ENCODE measurements at places on chromosomes 4 and X.

GRCh38 chr4:28886934-28887333, 1833.2 kb upstream of the PCDH7 start:
- no peak for DNase-seq

DNA sequence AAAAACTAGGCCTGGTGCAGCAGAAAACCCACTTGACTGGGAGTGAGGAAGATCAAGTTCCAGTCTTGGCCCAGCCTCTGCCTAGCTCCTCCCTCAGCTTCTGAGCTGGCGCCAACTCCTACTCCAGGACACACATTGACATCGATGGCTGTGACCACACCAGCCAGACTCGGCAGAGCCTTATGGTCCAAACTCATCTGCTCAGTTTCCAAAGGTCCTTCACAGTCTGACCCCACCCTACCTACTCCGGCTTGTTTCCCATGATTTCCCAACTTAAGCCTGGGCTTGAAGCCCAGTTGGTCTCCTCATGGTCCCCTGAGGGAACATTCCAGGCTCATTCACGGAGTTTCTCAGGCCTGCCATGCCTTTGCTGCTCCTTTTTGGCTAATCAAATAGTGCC, 10.1 kb downstream of the ELF4 start:
- no peak for DNase-seq

GRCh38 chrX:28584025-28584424, 3.2 kb upstream of the IL1RAPL1 start:
- no peak for DNase-seq

GRCh38 chr4:138085736-138086305, 156.3 kb downstream of the SLC7A11 start:
- DNase-seq, result no peak

DNA sequence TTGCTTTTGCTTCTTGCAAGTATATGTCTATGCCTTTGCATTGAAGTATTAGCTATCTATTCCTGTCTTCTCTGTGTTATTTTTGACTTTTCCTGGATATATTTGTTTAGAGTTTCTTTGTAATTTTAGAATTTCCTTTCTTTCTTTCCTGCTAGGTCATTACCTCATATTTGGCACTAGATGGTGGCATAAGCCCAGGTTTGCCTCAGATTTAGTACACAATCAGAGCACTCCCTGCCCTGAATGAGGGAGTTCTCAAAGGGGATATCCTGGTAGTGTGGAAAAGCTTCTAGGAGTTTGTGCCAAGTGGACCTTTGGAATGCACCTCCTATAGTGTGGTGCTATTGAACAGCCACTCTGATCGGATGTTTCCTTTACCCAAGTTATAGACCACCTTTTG, 181.6 kb downstream of the UGT8 start:
- no peak for DNase-seq

DNA sequence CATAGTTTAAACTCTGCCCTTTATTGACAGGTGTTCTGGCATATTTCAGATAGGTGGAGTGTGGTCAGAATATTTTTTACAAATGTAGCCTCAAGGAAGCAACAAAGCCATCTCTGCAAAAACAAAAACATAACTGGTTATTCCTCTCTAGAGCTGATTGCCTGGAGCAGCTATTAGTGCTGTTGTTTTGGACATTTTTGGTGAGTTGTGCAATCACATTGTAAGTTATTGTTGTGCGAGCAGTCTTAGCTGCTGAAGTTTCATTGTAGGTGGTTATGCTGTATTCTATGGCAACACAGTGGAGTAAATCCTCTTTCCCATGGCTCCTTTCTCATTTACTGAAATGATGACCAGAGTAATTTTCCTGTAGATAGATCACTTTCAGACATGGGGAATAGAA, 1413.0 kb downstream of the PCDH7 start:
- peak; percentile 1 for DNase-seq

DNA sequence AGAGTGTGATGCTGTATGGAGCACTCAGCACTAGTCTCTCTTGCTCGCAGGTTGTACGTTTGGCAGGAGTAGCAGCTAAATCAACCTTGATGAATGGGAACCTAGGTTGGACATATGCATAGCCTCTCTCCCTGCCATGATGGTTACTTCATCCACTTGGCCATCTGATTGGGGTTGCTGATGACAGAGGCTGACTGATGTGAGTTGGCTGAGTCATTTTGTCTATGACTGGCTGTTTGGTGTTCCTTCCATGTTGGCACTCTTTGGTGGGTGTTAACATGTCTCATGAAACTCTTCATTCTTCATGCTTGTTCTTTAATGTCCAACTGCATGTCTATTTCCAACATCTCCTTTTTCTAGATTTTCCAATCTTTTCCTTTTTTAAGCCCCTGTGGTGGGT, 31.6 kb upstream of the SPARCL1 start:
- DNase-seq, result no peak

DNA sequence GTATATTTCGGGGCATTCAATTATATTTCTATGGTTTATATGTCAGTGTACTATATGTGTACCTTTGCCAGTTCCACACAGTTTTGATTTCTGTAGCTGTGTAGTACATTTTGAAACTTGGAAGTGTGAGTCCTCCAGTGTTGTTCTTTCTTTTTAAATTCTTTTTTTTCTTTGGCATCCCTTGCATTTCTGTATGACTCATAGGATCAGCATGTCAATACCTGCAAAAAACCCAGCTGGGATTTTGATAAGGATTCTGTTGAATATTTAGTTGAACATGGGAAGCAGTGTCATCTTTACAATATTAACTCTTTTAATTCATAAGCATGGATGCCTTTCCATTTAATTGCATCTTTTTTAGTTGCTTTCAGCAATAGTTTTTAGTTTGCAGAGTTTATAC, 100.0 kb downstream of the SH3BGRL start:
- no peak for DNase-seq

DNA sequence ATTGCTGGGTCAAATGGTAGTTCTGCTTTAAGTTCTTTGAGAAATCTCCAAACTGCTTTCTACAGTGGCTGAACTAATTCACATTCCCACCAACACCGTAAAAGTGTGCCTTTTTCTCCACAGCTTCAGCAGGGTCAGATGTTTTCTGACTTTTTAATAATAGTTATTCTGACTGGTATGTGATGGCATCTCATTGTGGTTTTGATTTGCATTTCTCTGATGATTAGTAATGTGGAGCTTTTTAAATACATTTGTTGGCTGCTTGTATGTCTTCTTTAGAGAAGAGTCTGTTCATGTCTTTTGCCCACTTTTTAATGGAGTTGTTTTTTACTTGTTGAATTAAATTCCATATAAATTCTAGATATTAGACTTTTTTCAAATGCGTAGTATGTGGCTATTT, 257.5 kb upstream of the ANKRD50 start:
- no peak for DNase-seq

DNA sequence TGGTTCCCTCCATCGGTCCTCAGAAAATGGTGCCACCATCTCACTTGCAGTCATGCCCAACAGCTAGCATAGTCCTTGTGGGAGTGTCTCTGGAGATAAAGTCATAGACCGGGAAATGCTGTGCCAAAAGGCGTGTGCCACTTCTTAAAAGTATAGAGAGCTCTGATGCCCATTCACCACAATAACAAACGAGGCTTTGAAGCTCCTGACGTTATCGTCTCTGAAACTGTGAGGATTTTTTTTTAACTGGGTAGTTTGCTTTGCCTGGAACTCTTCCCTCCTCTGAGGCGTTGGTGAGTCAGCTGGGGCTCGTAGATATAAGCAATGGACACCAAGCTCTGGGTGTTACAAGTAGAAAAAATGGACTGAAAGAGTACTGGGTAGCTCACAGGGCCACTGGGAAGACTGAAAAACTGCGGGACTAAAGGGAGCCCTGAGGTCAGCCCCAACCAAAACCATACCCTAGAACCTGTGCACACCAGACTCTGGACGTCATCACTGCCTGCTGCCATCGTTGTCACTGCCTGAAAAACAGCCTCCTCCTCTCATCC, 89.4 kb upstream of the TRIM2 start:
- no peak for DNase-seq

DNA sequence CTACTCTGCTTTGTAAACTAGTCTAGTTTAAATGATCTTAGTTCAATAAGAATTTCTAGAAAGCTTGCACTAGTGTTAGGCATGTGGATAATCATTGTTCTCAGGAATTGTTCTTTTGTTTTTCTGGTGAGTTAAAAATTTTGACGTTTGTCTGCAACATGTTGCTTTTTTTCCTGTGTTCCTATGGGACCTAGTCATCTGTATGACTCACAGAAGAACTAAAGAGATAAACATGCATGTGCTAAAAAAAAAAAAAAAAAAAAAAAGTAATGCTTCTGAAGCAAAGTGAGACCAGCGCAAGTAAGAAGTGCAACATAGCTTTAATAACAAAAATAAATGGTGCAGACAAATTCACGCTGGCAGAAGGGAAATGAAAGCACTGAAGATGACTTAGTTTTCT, 471.2 kb downstream of the IQCM start:
- no peak for DNase-seq

- no peak for DNase-seq
These were observed 9.2 kb upstream of the JADE1 start for GRCh38 chr4:128800284-128800683.

- DNase-seq, result peak; percentile 4
These were observed 223.0 kb downstream of the COX18 start for GRCh38 chr4:72846280-72847111.

GRCh38 chrX:28329156-28329555, 258.1 kb upstream of the IL1RAPL1 start:
- no peak for DNase-seq

- DNase-seq, result no peak
These were observed 11.8 kb upstream of the DTHD1 start for GRCh38 chr4:36269533-36270173.

DNA sequence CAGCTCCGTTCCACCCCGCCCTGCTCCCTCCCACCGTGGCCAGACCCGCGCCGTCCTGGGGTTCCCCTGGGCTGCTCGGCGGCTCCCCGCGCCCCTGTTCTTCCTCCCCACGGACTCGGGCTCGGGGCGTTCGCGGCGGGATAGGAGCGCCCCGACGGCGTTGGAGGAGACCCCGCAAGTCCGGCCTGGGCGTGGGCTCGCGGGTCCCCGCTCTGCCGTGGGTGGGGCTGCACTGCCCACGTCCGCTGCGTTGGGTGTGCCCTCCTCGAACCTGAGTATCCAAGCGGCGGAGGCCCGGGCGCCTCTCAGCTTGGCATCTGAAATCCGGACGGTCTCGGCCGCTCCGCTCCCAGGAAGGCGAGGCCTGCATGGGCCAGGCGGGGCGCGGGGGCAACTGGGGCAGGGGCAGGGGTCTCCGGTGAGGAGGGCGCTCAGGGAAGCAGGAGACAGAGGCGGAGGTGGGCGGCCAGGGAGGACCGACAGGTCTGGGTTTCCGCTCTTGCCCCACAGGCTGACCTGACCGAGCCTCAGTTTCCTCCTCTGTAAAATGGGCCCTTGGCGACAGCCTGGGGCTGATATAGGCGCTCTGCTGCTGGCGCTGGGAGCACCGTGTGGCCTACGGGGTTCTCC, 12.0 kb upstream of the NAT8L start:
- no peak for DNase-seq

- DNase-seq, result no peak
These were observed 1110.9 kb downstream of the NLGN4X start for GRCh38 chrX:5117816-5118215.

DNA sequence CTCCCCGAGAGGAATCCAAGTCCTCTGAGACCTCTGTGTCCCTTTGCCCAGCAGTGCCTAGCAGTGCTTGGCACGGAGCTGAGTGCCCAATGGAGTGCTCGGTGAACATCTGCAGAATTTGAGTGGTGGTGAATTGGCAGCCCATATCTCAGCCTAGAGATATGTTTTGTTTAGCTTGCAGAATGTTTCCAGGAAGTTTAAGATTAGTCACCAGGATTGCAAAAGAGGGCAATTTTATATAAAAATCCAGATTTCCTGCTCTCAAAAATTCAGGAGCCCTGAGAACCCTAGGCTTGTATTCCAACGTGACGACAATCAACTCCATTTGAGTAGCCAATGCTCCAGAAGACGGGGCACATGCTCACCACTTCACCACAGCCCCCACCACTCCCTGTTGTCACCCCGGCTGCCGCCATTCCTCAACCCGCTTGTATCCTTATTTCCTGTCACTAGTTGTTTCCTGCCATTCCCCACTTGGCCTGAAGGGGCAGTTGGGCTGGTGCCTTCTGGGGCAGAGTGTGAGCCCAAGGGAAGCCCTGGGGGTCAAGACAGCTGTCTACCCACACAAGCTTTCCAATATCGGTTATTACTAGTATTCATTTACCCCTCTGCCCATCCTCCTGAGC, 116.9 kb downstream of the EFNB1 start:
- DNase-seq, result no peak

DNA sequence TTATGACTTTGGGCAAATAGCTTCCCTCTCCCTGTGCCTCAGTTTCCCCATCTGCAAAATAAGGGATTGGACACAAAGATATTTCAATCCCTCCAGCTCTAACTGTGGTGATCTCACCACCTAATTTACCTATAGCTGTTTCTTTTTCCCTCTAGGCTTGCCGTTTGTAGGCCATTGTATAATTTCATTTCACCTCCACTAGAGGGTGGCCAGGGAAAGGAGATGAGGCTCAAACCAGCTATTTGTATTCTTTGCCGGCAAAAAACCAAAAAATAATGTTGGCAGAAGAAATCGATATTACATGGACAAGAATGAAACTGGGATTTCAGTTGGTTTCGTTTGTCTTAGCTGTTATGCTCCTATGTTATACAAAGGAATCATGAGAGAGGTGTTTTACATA, 36.1 kb upstream of the DOCK11 start:
- DNase-seq, result no peak

- DNase-seq, result no peak
These were observed 101.9 kb upstream of the CCSER1 start for GRCh38 chr4:90025248-90025647.

- no peak for DNase-seq
These were observed at the start of gene XPNPEP2 for GRCh38 chrX:129738466-129739308. XPNPEP2 (plus strand) TSS chrX:129738979; CDS start chrX:129739214, 235 bp downstream.

- DNase-seq, result peak; percentile 90
These were observed 249.3 kb upstream of the PRKX start for GRCh38 chrX:3962511-3963311.

- DNase-seq, result no peak
These were observed 131.0 kb downstream of the PRKX start for GRCh38 chrX:3582451-3582850.

GRCh38 chr4:55158957-55159356, 33.6 kb upstream of the KDR start:
- DNase-seq, result no peak

GRCh38 chrX:1487401-1487800, 34.7 kb upstream of the ASMTL start:
- DNase-seq, result no peak

GRCh38 chrX:111376897-111377578, 35.0 kb downstream of the DCX start:
- peak; percentile 92 for DNase-seq

- DNase-seq, result no peak
These were observed 609.7 kb downstream of the TLL1 start for GRCh38 chr4:166482758-166483157.
